ENCODE measurements at places on chromosomes 4 and X. TPM values are rescaled to one million over a fixed set of nuclear protein-coding genes. Genes with fewer than 3 reads are reported as not detected.

Gene ZNF141
- total RNA-seq: 17.2 TPM

Gene FABP2
- not detected for total RNA-seq

Gene TMEM165
- total RNA-seq: 117 TPM

Gene ATOH1
- total RNA-seq: not detected

Gene TRIM61
- total RNA-seq: 0.23 TPM

Gene PROM1
- 5.7 TPM for total RNA-seq

Gene NR0B1
- total RNA-seq: 38.5 TPM

Gene TREX2
- total RNA-seq: 5.8 TPM

Gene SMIM10
- total RNA-seq: 5.0 TPM

Gene HPSE
- total RNA-seq: 0.82 TPM

Gene NPNT
- 25.2 TPM for total RNA-seq

Gene CENPU
- total RNA-seq: 15.5 TPM

Gene CXCL9
- total RNA-seq: 2.6 TPM

Gene HTT
- total RNA-seq: 37.8 TPM

Gene MAP7D2
- 9.9 TPM for total RNA-seq

Gene TSPAN6
- 34.9 TPM for total RNA-seq

Gene SLC10A4
- 0.23 TPM for total RNA-seq

Gene GCNA
- 18.0 TPM for total RNA-seq

Gene STBD1
- 7.1 TPM for total RNA-seq

Gene HS3ST1
- total RNA-seq: 1.5 TPM

Gene GYPE
- total RNA-seq: not detected

Gene SNX25
- total RNA-seq: 49.5 TPM

Gene ASIC5
- total RNA-seq: not detected

Gene MAGEA2
- total RNA-seq: not detected

Gene KLHL13
- total RNA-seq: 8.9 TPM

Gene SCRG1
- total RNA-seq: 15.1 TPM

Gene CT45A9
- total RNA-seq: not detected

Gene LARP7
- total RNA-seq: 26.6 TPM

Gene CT47B1
- not detected for total RNA-seq

Gene USP26
- total RNA-seq: 4.5 TPM

Gene TRIM2
- 54.5 TPM for total RNA-seq

Gene TRPC5OS
- 107 TPM for total RNA-seq

Gene CLCN3
- total RNA-seq: 96.4 TPM

Gene GPM6B
- total RNA-seq: 10.1 TPM

Gene GYPA
- not detected for total RNA-seq

Gene SPRY1
- 90.2 TPM for total RNA-seq

Gene SLC34A2
- 1.2 TPM for total RNA-seq

Gene ADD1
- 321 TPM for total RNA-seq

Gene ZNF732
- total RNA-seq: 0.14 TPM

Gene PABPC1L2B
- 2.0 TPM for total RNA-seq

Gene HTRA3
- total RNA-seq: 18.9 TPM

Gene DCAF8L2
- total RNA-seq: not detected

Gene PFKFB1
- total RNA-seq: 0.23 TPM
